ENCODE measurements at places on chromosomes 7 and 10. TPM values are rescaled to one million over a fixed set of nuclear protein-coding genes. Genes with fewer than 3 reads are reported as not detected.

Gene CPXM2
- not detected for total RNA-seq

Gene FAM25G
- total RNA-seq, result not detected

Gene STOX1
- total RNA-seq, result 0.76 TPM

Gene DLX6
- total RNA-seq, result not detected

Gene FAM24A
- not detected for total RNA-seq

Gene CNNM2
- 5.6 TPM for total RNA-seq

Gene FAM221A
- total RNA-seq, result 6.6 TPM

Gene ERVW-1
- total RNA-seq, result not detected

DNA sequence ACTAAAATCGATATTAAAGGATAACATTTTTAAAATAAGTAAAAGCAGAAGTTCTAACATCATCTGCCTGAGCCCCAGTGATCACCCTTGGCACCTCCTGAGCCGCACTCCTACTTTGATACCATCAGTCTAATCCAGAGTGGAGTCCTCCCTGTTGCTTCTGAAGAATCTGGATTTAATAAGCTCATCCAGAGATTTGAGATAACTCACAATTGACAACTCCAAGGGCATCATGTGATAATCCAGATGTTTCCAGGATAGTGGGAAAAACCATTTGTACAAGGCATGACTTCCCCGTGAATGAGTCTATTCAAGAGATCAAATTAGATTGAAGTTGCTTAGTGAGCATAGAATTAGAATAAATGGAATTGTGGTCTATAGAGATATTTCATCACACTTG lies 475.8 kb upstream of the C7orf33 start:
- no peak overlapping the region for H3K4me3 ChIP-seq
- H3K27me3 ChIP-seq, result no peaks in the 10 kb centered on the region
- DNase-seq, result no peak
- no peak overlapping the region for H3K27ac ChIP-seq
- peaks cover 3% of the 10 kb centered on the region for H3K4me1 ChIP-seq
- H3K36me3 ChIP-seq, result no peaks in the 10 kb centered on the region

- no peak overlapping the region for H3K27ac ChIP-seq
- H3K4me3 ChIP-seq, result no peak overlapping the region
- no peaks in the 10 kb centered on the region for H3K4me1 ChIP-seq
- no peaks in the 10 kb centered on the region for H3K36me3 ChIP-seq
- DNase-seq, result no peak
These were observed 110.0 kb downstream of the RELN start for GRCh38 chr7:103879411-103879810.

DNA sequence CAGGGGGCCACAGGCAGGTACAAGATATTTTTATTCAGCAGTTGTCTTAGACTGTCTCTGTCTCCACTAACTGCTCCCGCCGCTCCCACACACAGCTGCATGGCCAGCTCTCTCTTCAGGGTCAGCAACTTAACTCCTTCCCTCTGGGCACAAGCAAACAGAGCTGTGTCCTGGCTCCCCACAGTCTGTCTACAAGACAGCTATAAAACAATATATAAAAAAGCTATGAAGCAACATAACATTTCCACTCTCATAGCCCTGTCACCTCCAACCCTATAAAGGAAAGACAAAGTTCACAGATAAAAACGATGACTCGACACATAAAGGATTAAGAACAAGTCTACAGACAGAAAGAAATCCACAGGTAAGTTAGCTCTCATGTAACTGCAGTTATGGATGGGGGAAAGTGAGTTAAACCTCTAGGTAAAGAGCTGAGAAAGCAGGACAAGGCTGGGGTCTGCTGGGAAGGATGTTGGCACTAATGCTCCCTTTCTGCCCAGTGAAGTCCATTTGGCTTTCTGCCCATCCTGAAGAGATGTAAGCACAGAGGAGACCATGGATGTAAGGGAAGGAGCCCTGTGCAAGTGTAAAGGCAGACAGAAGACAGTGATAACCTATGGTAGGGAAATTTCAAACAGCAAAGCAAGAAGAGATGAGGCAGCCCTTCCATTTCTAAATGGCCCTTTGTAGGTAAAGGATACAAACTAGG lies 27.0 kb downstream of the RAPGEF5 start:
- no peaks in the 10 kb centered on the region for H3K36me3 ChIP-seq
- H3K27ac ChIP-seq, result no peak overlapping the region
- no peaks in the 10 kb centered on the region for H3K4me1 ChIP-seq
- DNase-seq, result no peak
- peaks cover 10% of the 10 kb centered on the region for H3K27me3 ChIP-seq

DNA sequence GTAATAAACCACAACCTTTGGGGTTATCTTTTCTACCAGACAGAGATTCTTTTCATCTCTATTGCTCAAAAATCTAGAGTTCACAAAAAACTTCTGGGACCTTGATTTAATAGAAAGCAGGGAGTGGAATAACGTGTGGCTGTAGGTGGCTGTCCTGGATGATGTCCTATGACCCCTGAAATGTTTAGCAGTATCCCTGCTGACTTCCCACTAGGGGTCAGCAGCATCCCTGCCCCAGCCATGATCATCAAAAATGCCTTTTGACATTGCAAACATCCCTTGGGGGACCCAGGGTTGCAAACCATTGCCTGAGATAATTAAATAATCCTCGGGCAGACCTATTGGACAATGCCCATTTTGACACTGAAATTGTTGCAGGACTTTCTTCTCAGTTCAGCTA lies 177.1 kb downstream of the USP6NL start:
- no peak overlapping the region for H3K27ac ChIP-seq
- no peaks in the 10 kb centered on the region for H3K36me3 ChIP-seq
- peaks cover 2% of the 10 kb centered on the region for H3K27me3 ChIP-seq
- H3K4me1 ChIP-seq, result no peaks in the 10 kb centered on the region

GRCh38 chr10:70684374-70684773 lies 12.1 kb downstream of the ADAMTS14 start:
- no peaks in the 10 kb centered on the region for H3K36me3 ChIP-seq
- H3K4me3 ChIP-seq, result no peak overlapping the region
- no peaks in the 10 kb centered on the region for H3K27me3 ChIP-seq
- peaks cover 19% of the 10 kb centered on the region for H3K4me1 ChIP-seq
- H3K27ac ChIP-seq, result no peak overlapping the region

DNA sequence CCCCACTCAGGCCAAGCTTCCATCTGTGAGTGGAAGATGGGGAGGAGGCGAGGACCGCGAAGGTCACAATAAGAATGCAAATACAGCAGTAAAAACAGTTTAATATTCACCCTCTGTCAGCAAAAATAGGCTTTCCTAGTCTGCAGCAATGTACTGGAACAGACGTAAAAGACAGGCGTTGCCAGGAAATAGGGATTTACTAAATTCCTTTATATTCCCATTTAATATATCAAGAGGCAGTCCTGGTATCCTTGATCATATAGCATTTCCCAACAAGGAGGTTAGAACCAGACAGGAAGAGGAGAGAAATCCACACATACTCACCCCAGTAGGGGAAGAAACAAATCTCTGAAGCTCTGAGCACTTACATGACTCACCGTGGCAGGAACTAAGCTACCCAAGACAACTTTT lies 1054.9 kb upstream of the C7orf33 start:
- no peaks in the 10 kb centered on the region for H3K36me3 ChIP-seq
- H3K27ac ChIP-seq, result no peak overlapping the region
- DNase-seq, result no peak
- H3K27me3 ChIP-seq, result no peaks in the 10 kb centered on the region
- no peaks in the 10 kb centered on the region for H3K4me1 ChIP-seq
- H3K4me3 ChIP-seq, result no peak overlapping the region

DNA sequence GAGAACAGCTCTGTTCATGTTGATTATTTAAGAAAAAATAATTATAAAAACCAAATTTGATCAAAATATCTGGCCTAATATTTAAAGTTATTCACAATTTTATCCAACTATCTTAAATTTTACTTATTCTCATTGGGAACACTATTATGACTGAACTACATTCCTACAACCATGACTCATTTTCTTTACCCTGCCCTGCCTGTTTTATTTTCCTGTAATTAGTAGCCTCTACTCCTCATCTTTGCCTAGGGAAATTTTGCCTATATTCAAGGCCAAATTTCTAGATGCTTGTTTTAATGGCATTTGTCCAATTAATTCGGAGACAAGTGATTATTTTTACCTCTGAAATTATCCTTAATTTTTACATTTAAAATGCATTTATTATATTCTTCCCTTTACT lies 289.7 kb upstream of the TMEM229A start:
- no peak overlapping the region for H3K27ac ChIP-seq
- H3K4me3 ChIP-seq, result no peak overlapping the region
- H3K4me1 ChIP-seq, result no peaks in the 10 kb centered on the region
- DNase-seq, result no peak
- no peaks in the 10 kb centered on the region for H3K36me3 ChIP-seq

- no peaks in the 10 kb centered on the region for H3K27me3 ChIP-seq
- DNase-seq, result no peak
- no peaks in the 10 kb centered on the region for H3K36me3 ChIP-seq
- H3K4me1 ChIP-seq, result no peaks in the 10 kb centered on the region
These were observed 422.4 kb downstream of the INHBA start for GRCh38 chr7:41280491-41280890.

DNA sequence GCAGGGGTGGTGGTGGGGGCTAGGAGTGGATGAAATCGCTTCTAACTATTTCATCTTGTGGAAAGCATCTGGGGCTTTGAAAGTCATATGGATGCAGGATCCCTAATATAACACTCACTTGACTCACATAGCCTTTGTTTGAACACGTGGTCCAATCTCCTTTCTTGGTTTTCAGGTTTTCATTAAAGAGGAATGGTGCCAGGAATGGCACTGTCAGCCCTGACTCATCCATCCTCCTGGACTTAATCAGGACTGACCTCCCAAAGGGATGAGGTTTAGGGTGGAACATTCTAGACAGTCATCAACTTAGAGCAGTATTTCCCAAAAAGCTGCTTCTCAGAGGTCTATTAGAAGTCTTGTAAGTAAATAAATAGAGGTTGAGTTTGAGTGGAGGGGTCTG lies 162.0 kb upstream of the PLXNA4 start:
- H3K36me3 ChIP-seq, result no peaks in the 10 kb centered on the region
- no peak overlapping the region for H3K27ac ChIP-seq
- no peak for DNase-seq
- peaks cover 6% of the 10 kb centered on the region for H3K27me3 ChIP-seq

DNA sequence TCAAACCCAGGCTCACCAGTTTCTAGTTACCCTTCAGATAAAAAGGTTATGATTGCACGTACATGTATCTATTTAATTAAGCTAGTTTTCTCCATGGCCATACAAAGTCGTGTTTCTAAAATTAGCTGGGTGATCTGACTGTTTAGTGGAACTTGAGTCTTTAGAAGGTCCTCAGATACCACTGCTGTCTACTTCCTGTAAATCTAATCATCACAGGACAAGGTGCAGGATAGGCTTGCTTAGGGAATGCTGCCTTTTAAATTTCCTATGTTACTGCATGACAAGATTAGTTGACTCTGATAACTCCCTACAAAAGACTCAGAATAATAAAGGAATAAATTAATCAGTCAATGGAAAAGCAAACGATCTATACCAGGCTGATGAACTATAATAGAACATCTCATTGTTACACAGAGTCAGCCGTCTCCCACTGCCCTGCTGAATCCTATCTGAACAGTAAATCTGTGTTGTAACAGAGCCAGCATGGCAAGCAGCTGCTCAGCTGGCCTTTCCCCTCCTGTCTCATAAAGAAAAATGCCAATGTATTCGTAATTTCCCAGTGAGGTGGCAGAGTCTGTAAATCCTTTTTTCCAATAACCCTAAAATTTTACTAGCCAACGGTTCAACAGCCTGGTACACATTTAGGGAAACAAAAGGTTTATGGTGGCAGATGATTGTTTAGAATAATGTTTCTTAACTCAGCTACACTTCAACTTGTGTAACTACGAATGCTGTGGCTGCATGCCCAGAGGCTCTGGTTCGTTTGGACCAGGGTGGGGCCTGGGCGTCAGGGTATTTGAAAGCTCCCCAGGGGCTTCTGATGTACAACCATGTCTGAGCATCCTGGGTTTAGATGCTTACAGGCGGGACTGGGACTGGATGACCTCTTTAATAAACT lies 318.0 kb downstream of the PAXIP1 start:
- H3K4me3 ChIP-seq, result no peak overlapping the region
- no peaks in the 10 kb centered on the region for H3K27me3 ChIP-seq

DNA sequence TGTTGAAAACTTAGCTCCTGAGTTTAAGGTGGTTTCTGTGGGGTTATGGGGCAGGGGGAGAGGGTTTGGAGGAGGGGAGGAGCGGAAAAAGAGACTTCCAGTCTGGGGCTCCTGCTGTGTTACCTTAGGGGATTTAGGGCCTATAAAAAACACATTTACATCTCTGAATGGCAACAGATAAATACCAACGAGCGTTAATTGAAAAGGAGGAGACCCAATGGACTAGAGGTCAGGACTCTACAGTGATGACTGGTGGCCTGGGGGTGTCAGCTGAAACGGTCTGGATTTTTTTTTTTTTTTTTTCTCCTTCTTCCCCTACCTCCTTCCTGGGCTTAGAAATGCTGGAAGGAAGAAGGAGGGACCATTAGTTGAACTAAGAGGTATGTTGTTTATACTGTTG lies 47.4 kb downstream of the AUTS2 start:
- no peaks in the 10 kb centered on the region for H3K4me1 ChIP-seq
- no peaks in the 10 kb centered on the region for H3K36me3 ChIP-seq
- H3K4me3 ChIP-seq, result no peak overlapping the region
- H3K27ac ChIP-seq, result no peak overlapping the region

DNA sequence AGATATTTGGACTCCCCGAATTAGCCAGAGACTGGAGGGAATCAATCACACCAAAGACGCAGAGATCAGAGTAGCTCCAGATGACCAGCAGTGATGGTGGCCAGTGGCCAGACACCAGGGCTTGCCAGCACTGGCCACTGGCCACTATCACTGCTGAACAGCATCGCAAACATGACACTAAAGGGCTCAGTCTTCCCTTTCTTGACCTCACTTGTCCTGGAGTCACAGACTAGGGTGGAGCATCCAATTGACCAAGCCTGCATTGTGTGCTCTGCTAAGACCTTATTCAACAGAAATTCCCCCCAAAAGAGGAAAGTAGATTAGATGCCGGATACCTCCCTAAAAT lies 234.7 kb downstream of the CREB5 start:
- no peak overlapping the region for H3K4me3 ChIP-seq
- H3K27me3 ChIP-seq, result peaks cover 3% of the 10 kb centered on the region
- no peak for DNase-seq
- H3K27ac ChIP-seq, result no peak overlapping the region
- no peaks in the 10 kb centered on the region for H3K4me1 ChIP-seq
- no peaks in the 10 kb centered on the region for H3K36me3 ChIP-seq

- H3K4me3 ChIP-seq, result no peak overlapping the region
- no peaks in the 10 kb centered on the region for H3K27me3 ChIP-seq
- no peaks in the 10 kb centered on the region for H3K36me3 ChIP-seq
- H3K4me1 ChIP-seq, result peaks cover 40% of the 10 kb centered on the region
These were observed 277.7 kb upstream of the KLF6 start for GRCh38 chr10:4062751-4063150.
